Ascending aorta (tissue), 2 donors: ENCODE measurements at places on chromosomes 7 and 10. TPM values are rescaled to one million over a fixed set of nuclear protein-coding genes. Genes with fewer than 3 reads are reported as not detected.

- H3K4me3 ChIP-seq: no peak overlapping the region
- DNase-seq: no peak
- H3K27ac ChIP-seq: no peak overlapping the region
- H3K4me1 ChIP-seq: no peaks in the 10 kb centered on the region
- H3K27me3 ChIP-seq: no peaks in the 10 kb centered on the region
These were observed 4.3 kb downstream of the VIPR2 start for GRCh38 chr7:159140170-159140910.

- no peak overlapping the region for H3K27ac ChIP-seq
- no peaks in the 10 kb centered on the region for H3K36me3 ChIP-seq
- H3K4me1 ChIP-seq: no peaks in the 10 kb centered on the region
- H3K4me3 ChIP-seq: no peak overlapping the region
- no peak for DNase-seq
- H3K27me3 ChIP-seq: no peaks in the 10 kb centered on the region
These were observed 172.9 kb downstream of the TMEM26 start for GRCh38 chr10:61280303-61280702.

DNA sequence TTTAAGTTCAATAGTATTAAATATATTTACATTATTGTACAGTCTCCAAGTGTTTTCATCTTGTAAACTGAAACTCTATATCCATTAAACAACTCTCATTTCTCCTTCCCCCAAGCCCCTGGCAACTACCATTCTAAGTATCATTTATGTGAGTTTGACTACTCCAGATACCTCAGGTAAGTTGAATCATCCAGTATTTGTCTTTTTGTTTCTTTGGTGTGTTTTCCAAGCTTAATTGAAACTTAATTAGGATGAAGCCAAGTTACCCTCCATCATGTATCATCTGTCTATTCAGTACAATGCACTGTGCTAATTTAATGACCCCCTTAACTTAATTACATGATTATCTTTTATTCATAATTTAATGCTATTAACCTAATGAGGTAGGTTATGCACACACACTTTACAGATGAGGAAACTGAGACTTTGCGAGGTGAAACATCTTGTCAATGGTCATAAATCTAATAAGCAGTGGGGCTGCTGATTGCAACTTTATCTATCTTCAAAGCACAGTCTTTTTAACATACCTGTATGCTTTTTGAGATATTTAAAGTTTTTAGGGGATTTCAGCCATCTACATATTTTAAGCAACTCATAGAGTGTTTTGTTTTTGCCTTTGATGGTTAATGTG is 663 bp downstream of the MACC1 start:
- H3K36me3 ChIP-seq: no peaks in the 10 kb centered on the region
- no peak overlapping the region for H3K4me3 ChIP-seq
- DNase-seq: no peak
- H3K27me3 ChIP-seq: no peaks in the 10 kb centered on the region
- no peak overlapping the region for H3K27ac ChIP-seq

GRCh38 chr7:23938937-23939552 is 229.0 kb downstream of the STK31 start:
- no peaks in the 10 kb centered on the region for H3K27me3 ChIP-seq
- H3K36me3 ChIP-seq: no peaks in the 10 kb centered on the region
- H3K4me1 ChIP-seq: no peaks in the 10 kb centered on the region
- H3K4me3 ChIP-seq: no peak overlapping the region
- no peak overlapping the region for H3K27ac ChIP-seq

GRCh38 chr10:88386204-88386788 is 196.8 kb downstream of the RNLS start:
- H3K27ac ChIP-seq: peak overlapping the region; percentile 78
- DNase-seq: no peak
- H3K4me3 ChIP-seq: peak overlapping the region; percentile 48
- H3K36me3 ChIP-seq: no peaks in the 10 kb centered on the region

DNA sequence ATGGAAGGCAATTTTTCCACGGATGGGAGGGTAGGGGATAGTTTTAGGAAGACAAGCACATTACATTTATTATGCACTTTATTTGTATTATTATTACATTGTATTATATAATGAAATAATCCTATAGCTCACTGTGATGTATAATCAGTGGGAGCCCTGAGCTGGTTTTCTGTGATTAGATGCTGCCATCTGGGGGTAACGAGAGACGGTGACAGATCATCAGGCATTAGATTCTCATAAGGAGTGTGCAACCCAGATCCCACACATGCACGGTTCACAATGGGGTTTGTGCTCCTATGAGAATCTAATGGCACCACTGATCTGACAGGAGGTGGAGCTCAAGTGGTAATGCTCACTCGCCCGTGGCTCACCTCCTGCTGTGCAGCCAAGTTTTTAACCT is 103.9 kb upstream of the STK17A start:
- no peaks in the 10 kb centered on the region for H3K4me1 ChIP-seq
- no peak overlapping the region for H3K4me3 ChIP-seq
- DNase-seq: no peak
- no peaks in the 10 kb centered on the region for H3K27me3 ChIP-seq
- H3K27ac ChIP-seq: no peak overlapping the region

GRCh38 chr10:131245475-131246059 is 66.0 kb downstream of the TCERG1L start:
- DNase-seq: no peak
- H3K36me3 ChIP-seq: no peaks in the 10 kb centered on the region
- no peaks in the 10 kb centered on the region for H3K4me1 ChIP-seq
- no peak overlapping the region for H3K4me3 ChIP-seq
- H3K27me3 ChIP-seq: no peaks in the 10 kb centered on the region
- no peak overlapping the region for H3K27ac ChIP-seq

- H3K4me3 ChIP-seq: no peak overlapping the region
- H3K27ac ChIP-seq: no peak overlapping the region
- no peaks in the 10 kb centered on the region for H3K4me1 ChIP-seq
- no peak for DNase-seq
- H3K27me3 ChIP-seq: no peaks in the 10 kb centered on the region
These were observed 492.4 kb downstream of the GRID1 start for GRCh38 chr10:85874208-85874607.

DNA sequence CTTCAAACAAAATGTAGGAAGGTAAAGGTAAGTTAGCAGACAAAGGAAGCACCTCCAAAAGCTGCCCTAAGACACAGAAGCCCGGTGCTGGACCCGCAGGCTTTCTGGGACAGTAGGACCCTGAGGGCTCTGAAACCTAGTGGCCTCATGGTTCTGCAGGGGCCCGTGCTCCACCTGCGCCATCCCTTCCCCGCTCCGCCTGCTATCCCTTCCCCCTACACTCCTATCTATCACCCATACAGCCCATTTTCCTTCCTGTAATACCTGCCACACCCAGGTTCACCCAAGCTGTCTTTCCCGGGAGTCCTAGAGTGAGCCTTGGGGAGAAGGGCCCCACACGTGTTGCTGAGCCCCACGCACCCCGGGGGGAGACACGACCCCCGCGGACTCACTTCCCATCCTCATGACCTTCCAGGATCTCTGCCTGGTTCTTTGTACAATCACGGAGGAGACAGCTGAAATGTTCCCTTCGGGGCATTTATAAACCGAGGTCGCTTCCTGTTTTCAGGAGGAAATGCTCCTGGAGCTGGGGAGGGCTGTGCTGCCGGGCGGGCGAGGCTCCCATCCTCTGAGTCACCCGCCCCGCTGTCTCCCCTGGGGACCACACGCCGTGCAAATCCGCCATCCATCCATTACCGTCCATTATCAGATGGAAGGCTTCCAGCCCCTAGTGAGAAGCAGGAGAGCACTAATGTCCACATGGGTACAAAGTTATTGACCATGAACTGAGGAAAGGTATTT is 251.7 kb upstream of the PITRM1 start:
- no peaks in the 10 kb centered on the region for H3K27me3 ChIP-seq
- H3K4me3 ChIP-seq: no peak overlapping the region
- no peak for DNase-seq
- H3K4me1 ChIP-seq: no peaks in the 10 kb centered on the region

- no peaks in the 10 kb centered on the region for H3K36me3 ChIP-seq
- no peaks in the 10 kb centered on the region for H3K27me3 ChIP-seq
- DNase-seq: no peak
- no peaks in the 10 kb centered on the region for H3K4me1 ChIP-seq
- no peak overlapping the region for H3K27ac ChIP-seq
- no peak overlapping the region for H3K4me3 ChIP-seq
These were observed 141.9 kb downstream of the RPS24 start for GRCh38 chr10:78175444-78176015.

GRCh38 chr10:21314906-21315644 is 210.4 kb downstream of the SKIDA1 start:
- DNase-seq: no peak
- H3K27ac ChIP-seq: no peak overlapping the region
- H3K27me3 ChIP-seq: no peaks in the 10 kb centered on the region
- H3K36me3 ChIP-seq: no peaks in the 10 kb centered on the region
- no peak overlapping the region for H3K4me3 ChIP-seq
- H3K4me1 ChIP-seq: peaks cover 13% of the 10 kb centered on the region

DNA sequence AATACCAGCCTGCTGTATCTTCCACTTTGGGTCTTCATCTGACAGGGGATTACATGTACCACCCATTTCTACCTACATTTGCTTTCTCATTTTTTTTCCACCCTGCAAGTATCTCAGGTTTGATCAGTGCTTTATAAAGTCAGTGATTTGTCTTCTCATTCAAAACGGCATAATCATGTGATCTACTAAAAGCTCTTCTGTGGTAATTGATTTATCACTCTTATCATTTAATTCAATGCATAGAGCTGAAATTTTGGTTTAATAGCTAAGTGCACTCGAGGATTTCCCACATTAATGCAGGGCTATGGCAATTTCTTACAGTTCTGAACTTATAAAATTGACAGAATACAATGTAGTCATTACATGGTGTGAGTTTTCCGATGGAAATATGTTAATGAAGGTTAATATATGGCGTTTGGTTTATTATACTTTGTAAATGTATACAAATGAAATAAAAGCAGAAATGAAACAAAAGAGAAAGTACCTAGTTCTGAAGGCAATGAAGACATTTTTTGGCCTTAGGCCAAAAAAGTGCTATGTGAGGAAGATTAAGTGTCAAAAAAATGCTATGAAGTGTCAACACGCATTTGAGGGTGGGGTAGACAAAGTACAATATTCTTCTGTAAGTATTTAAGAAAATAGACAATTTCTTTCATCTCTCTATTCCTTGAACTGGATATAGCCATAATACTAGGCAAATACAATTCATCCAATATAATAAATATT is 457.3 kb downstream of the ETV1 start:
- no peaks in the 10 kb centered on the region for H3K36me3 ChIP-seq
- H3K4me1 ChIP-seq: no peaks in the 10 kb centered on the region
- DNase-seq: no peak
- H3K27ac ChIP-seq: no peak overlapping the region
- no peak overlapping the region for H3K4me3 ChIP-seq

GRCh38 chr10:8617792-8618191 is 563.3 kb downstream of the GATA3 start:
- H3K4me3 ChIP-seq: no peak overlapping the region
- no peaks in the 10 kb centered on the region for H3K36me3 ChIP-seq
- no peak for DNase-seq
- H3K4me1 ChIP-seq: no peaks in the 10 kb centered on the region

- no peak for DNase-seq
- H3K4me3 ChIP-seq: no peak overlapping the region
- no peak overlapping the region for H3K27ac ChIP-seq
- no peaks in the 10 kb centered on the region for H3K27me3 ChIP-seq
- H3K36me3 ChIP-seq: no peaks in the 10 kb centered on the region
These were observed 11.2 kb downstream of the RPA3 start for GRCh38 chr7:7707246-7707645.

GRCh38 chr10:52172581-52172980 is 141.5 kb upstream of the DKK1 start:
- no peak for DNase-seq
- H3K36me3 ChIP-seq: no peaks in the 10 kb centered on the region
- H3K27me3 ChIP-seq: no peaks in the 10 kb centered on the region

- no peak for DNase-seq
- peaks cover 5% of the 10 kb centered on the region for H3K4me1 ChIP-seq
- no peaks in the 10 kb centered on the region for H3K27me3 ChIP-seq
These were observed 285.6 kb downstream of the PRPF18 start for GRCh38 chr10:13872411-13872810.

DNA sequence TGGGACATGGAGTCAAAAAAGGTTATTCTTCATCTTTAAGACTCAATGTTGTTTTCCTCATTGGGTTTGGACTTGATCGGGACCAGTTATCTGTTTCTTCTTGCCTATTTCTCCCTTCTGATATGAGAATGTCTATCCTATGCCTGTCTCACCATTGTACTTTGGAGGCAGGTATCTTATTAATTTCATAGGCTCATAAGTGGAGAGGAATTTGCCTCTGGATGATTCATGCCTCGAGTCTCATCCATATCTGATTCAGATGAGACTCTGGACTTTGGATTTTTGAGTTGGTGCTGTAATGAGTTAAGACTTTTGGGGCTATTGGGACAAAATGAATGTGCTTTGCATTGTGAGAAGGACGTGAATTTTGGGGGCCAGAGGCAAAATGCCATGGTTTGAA is 36.2 kb upstream of the CCDC7 start:
- peaks cover 16% of the 10 kb centered on the region for H3K4me1 ChIP-seq
- H3K27me3 ChIP-seq: no peaks in the 10 kb centered on the region
- no peak overlapping the region for H3K4me3 ChIP-seq
- H3K27ac ChIP-seq: no peak overlapping the region
- DNase-seq: no peak
- no peaks in the 10 kb centered on the region for H3K36me3 ChIP-seq

- peaks cover 45% of the 10 kb centered on the region for H3K4me1 ChIP-seq
- H3K4me3 ChIP-seq: no peak overlapping the region
- no peak for DNase-seq
- no peaks in the 10 kb centered on the region for H3K36me3 ChIP-seq
- no peaks in the 10 kb centered on the region for H3K27me3 ChIP-seq
- H3K27ac ChIP-seq: peak overlapping the region; percentile 52
These were observed 17.8 kb downstream of the SGMS1 start for GRCh38 chr10:50605951-50606270.

DNA sequence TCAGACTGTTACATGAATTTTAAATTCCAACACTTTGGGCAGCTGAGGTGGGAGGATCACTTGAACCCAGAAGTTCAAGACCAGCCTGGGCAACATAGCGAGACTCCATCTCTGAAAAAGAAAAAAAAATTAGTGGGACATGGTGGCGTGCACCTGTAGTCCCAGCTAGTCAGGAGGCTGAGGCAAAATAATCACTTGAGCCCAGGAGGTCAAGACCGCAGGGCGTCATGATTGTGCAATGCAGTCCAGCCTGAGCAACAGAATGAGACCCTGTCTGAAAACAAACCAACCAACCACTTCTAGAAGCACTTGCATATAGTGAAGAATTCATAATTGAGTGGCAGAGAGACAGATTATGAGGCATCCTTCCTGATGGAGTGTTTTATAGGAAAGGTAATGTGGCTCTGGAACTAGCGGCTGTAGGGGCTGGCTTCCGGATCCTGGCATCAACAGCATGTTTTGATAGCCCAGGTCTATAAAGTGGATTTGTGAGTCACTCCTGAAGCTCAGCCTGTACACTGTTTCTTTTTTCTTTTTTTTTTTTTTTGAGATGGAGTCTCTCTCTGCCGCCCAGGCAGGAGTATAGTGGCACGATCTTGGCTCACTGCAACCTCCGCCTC is 40.3 kb upstream of the RSBN1L start:
- no peak overlapping the region for H3K4me3 ChIP-seq
- H3K36me3 ChIP-seq: no peaks in the 10 kb centered on the region
- H3K4me1 ChIP-seq: no peaks in the 10 kb centered on the region
- H3K27ac ChIP-seq: no peak overlapping the region
- DNase-seq: no peak
- H3K27me3 ChIP-seq: no peaks in the 10 kb centered on the region

TMEM176A gene
- 31.5 TPM for total RNA-seq

HOXA10 gene
- not detected for total RNA-seq

HOGA1 gene
- 2.6 TPM for total RNA-seq

PSD gene
- not detected for total RNA-seq
